ENCODE measurements at places on chromosomes 5 and 9.

- no peak for DNase-seq
Measured at GRCh38 chr9:29038332-29038731, 1465.1 kb upstream of the C9orf72 start.

GRCh38 chr9:21875893-21876292 is 73.5 kb downstream of the MTAP start:
- DNase-seq = no peak

DNA sequence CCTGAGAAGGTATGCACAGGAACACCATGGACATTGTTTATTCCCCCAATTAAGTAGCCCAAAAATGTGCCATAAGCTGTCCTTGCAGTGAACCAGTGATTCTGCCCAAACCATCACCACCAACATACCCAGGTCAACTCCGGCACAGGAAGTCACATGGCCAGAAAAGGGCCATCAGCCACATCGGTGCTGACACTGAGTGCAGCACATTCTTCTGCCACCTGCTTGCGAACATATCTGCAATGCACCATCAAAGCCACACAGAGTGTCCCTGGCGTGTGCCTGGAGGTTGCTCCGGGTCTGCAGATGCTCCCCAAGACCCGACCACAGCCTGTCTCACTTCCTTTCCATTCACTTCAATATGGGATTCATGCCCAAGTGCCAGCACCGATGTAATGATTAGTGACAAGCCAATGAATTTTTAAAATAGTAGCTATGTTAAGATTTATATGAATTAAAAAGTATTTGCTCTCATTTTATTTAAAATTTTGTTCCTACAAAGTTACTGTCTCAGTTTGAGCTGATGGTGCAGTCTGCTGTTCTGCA is 37.6 kb downstream of the SYK start:
- no peak for DNase-seq

DNA sequence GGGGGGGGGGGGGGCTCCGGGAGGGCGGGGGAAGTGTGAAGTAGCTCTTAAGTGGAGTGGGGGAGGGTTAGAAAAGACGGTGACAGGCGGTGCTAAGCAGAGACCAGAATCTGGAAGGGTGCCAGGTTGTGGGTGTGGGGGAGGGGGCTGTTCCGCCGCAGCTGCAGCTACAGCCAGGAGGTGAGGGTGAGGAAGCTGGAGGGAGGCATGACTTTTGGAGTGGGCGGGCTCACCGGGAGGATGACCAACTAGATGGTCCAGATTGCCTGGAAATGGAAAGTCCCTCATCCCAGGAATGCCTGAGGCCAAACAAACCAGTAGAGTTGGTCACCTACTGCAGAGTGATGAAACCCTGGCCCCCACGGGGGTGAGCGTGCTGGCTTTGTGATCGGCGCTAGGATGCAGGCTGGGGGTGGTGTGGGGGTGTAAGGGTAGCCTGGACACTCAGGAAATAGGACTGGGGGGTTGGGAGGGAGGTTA is 158.1 kb upstream of the SHB start:
- peak; percentile 68 for DNase-seq

DNA sequence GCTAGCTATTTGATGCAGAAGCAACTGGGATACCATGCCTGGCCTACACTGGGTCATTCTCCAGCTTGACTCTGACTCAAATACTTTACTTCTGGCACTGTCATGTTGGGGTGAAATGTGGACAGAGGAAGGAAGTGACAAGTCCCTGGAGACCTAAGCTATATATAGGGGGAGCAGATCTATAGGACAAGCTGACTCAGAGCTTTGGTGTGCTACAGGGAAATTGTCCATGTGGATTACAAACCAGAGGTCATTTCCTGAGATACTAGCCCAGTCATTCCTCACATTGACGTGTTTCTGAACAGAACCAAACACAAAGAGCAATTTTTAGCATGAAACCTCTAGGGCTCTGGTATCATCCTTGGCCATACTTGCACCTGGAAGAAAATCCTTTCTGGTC is 531.6 kb upstream of the CLINT1 start:
- DNase-seq = peak; percentile 17

DNA sequence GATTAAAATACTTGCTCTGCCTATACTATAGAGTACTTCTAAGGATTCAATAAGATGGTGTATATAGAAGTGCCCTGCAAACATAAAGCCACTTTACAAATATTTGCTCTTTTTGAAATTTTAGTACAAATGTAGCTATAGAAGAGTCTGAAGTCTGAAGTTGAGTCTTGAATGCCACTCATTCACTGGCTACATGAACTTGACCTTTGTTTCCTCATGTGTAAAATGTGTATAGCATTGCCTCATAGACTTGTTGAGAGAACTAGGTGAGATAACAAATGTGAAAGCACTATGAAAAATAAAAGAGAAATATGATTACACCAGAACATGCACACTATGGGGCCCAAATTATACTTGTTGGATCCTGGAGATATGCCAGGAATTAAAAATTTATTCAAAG is 244.7 kb downstream of the SEC61B start:
- no peak for DNase-seq

DNA sequence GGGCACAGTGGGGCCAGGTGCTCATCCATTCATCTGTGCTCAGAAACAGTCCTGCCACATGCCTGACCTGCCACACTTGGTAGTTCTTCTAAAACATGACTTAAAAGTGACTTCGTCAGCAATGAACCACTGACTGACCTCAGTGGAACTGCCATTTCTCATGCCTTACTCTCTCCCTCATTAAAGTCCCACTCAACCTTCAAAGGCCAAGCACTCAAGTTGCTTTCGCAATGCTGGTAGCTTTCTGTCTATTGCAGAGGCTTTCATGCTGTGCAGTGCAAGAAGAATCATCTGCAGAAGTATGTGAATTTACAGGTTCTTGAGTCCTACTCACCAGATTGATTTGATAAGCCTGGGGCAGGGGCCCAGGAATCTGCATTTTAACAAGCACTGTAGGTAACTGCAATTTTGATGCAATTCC is 23.9 kb downstream of the B4GALT1 start:
- DNase-seq = no peak

- no peak for DNase-seq
Measured at GRCh38 chr9:32877103-32877502, 93.8 kb downstream of the TMEM215 start.
